ENCODE measurements at places on chromosomes 6 and 20. TPM values are rescaled to one million over a fixed set of nuclear protein-coding genes. Genes with fewer than 3 reads are reported as not detected.

The SEL1L2 gene
- total RNA-seq = not detected

The TSPO2 gene
- total RNA-seq = not detected

The SLC26A8 gene
- not detected for total RNA-seq

The MMP24OS gene
- 29.7 TPM for total RNA-seq

The CARMIL1 gene
- 2.6 TPM for total RNA-seq

The KCNK16 gene
- not detected for total RNA-seq

The RAET1G gene
- 0.34 TPM for total RNA-seq

The CRISP2 gene
- not detected for total RNA-seq

The COL12A1 gene
- 51.1 TPM for total RNA-seq

The CTCFL gene
- total RNA-seq = not detected

The PROKR2 gene
- total RNA-seq = not detected

The ROS1 gene
- not detected for total RNA-seq

The HLA-B gene
- total RNA-seq = 1,271 TPM

The GSTA1 gene
- total RNA-seq = not detected

The HSPA12B gene
- total RNA-seq = 50.2 TPM

The PPP1R18 gene
- total RNA-seq = 78.3 TPM

The CCN6 gene
- not detected for total RNA-seq

The CST3 gene
- total RNA-seq = 519 TPM

The UCKL1 gene
- 27.4 TPM for total RNA-seq

The ZFP57 gene
- not detected for total RNA-seq

The C4B gene
- 0.33 TPM for total RNA-seq

The CENPW gene
- 28.8 TPM for total RNA-seq

The CST2 gene
- not detected for total RNA-seq

The ZBTB46 gene
- 2.9 TPM for total RNA-seq

The EDN1 gene
- total RNA-seq = 224 TPM

The CST11 gene
- total RNA-seq = not detected

The CAGE1 gene
- total RNA-seq = not detected

The FAM209B gene
- total RNA-seq = not detected

The WDR27 gene
- 10.3 TPM for total RNA-seq

The AIF1 gene
- not detected for total RNA-seq

The VSX1 gene
- not detected for total RNA-seq

The KHDRBS2 gene
- total RNA-seq = not detected

The ADGRF5 gene
- 185 TPM for total RNA-seq

The ABHD16B gene
- not detected for total RNA-seq

Measured in mammary microvascular endothelial cell (primary cell).